ENCODE measurements at places on chromosomes 3 and 15.

DNA sequence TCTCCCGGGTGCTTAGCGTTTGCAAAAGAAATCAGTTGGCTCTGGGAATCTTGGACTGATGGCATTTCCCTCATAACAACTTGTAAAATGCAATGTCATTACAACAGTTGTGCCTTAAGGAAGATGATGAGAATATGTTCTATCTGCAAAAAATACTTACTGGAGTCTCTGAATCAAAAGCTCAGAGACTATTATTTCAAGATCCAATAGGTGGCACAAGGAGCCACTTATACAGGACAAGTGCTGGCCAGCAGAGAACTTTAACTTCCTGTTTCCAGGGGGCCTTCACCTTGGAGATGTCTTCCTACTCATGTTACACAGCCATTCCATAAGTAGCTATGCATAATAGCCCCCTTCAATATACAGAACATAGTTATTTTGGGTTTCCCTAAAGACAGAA, 8.9 kb upstream of the RPS27L start:
- no peaks in the 10 kb centered on the region for H3K27me3 ChIP-seq
- H3K36me3 ChIP-seq, result no peaks in the 10 kb centered on the region
- H3K4me1 ChIP-seq, result peaks cover 12% of the 10 kb centered on the region
- no peak overlapping the region for H3K27ac ChIP-seq
- peak; percentile 38 for DNase-seq

DNA sequence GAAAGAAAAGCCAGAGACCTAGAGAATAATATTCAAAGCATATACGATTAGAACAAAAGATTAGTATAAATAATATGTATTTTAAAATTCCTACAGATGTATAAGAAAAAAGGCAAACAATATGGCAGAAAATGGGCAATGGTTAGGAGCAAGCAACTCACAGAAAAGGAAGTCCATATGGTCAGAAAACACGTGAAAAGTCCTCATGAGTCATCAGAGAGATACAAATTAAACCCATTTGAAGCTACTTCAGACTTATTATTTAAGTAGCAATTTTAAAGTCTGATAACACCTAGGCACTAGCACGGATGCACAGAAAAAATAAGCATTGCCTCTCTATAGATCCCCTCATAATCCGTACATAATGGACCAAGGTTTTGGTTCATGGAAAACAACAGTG, 25.6 kb downstream of the SLC7A14 start:
- H3K4me3 ChIP-seq, result no peak overlapping the region
- H3K27me3 ChIP-seq, result no peaks in the 10 kb centered on the region
- no peak for DNase-seq
- peaks cover 8% of the 10 kb centered on the region for H3K4me1 ChIP-seq

- H3K4me3 ChIP-seq, result no peak overlapping the region
- H3K36me3 ChIP-seq, result no peaks in the 10 kb centered on the region
- DNase-seq, result no peak
These were observed 126.4 kb upstream of the SMAD3 start for GRCh38 chr15:66939016-66939415.

- peaks cover 27% of the 10 kb centered on the region for H3K4me1 ChIP-seq
- H3K36me3 ChIP-seq, result no peaks in the 10 kb centered on the region
- H3K27me3 ChIP-seq, result no peaks in the 10 kb centered on the region
These were observed at the start of gene AEN for GRCh38 chr15:88620995-88621772. Gene AEN, plus strand, starts transcription at chr15:88621340. Its CDS starts 4,870 bp downstream, at chr15:88626210.

DNA sequence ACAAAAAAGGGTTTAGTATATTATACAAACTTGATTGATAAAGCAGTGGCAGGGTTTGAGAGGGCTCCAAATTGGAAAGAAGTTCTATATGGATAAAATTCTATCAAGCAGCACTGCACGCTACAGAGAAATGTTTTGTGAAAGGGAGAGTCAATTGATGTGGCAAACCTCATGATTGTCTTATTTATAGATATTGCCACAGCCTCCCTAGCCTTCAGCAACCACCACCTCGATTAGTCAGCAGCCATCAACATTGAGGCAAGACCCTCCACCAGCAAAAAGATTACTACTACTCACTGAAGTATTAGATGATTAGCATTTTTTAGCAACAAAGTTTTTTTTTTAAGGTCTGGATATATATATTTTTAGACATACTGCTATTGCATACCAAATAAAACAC, 296.7 kb downstream of the CHST2 start:
- H3K27ac ChIP-seq, result no peak overlapping the region
- H3K4me1 ChIP-seq, result peaks cover 3% of the 10 kb centered on the region
- no peak for DNase-seq
- no peak overlapping the region for H3K4me3 ChIP-seq
- no peaks in the 10 kb centered on the region for H3K36me3 ChIP-seq
- no peaks in the 10 kb centered on the region for H3K27me3 ChIP-seq

DNA sequence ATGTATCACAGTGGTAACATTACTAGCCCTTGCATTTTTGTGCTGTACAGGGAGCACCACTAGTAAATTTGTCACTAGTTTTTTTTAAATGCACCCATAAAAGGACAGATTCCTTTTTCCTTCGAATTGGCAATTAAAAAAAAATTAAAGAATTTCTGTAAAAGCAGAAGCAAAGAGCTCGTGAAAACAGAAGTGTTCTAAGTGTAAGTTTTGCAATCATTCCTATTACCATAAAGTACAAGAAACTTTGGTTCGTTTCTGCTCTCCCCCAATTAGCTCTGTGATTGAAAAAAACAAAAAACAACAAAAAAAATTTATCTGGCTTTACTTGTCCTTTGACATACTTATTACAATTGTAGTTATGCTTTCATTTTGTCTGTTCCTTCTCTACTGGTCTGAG, 5.3 kb downstream of the SERP1 start:
- DNase-seq, result no peak
- no peak overlapping the region for H3K4me3 ChIP-seq
- H3K4me1 ChIP-seq, result peaks cover 22% of the 10 kb centered on the region
- H3K27ac ChIP-seq, result no peak overlapping the region
- H3K36me3 ChIP-seq, result peaks cover 31% of the 10 kb centered on the region

DNA sequence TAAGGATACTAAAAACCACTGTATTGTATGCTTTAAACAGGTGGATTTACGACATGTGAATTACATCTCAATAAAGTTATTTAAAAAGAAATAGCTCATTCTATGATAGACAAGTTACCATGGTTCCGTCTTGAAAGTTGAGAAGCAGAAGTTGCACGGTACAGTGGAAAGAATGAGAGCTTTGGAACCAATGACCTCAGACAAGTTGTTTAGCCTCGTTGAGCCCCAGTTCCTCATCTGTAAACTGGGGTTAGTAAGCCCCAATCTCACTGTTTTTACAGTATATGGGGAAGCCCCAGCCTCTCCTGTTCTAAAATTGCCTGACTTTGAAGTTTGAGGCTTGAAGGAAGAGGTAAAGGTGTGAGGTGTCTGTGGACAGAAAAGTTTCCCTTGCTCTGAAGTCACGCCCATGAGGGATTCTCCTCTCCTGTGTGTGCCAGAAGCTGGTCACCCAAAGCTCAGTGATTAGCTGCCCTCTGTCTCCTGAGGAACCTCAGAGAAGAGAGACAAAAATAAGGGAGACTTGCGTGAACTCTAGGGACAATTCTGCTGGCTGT, 10.0 kb downstream of the CRYGS start:
- peaks cover 8% of the 10 kb centered on the region for H3K4me1 ChIP-seq
- DNase-seq, result no peak
- H3K27ac ChIP-seq, result no peak overlapping the region

DNA sequence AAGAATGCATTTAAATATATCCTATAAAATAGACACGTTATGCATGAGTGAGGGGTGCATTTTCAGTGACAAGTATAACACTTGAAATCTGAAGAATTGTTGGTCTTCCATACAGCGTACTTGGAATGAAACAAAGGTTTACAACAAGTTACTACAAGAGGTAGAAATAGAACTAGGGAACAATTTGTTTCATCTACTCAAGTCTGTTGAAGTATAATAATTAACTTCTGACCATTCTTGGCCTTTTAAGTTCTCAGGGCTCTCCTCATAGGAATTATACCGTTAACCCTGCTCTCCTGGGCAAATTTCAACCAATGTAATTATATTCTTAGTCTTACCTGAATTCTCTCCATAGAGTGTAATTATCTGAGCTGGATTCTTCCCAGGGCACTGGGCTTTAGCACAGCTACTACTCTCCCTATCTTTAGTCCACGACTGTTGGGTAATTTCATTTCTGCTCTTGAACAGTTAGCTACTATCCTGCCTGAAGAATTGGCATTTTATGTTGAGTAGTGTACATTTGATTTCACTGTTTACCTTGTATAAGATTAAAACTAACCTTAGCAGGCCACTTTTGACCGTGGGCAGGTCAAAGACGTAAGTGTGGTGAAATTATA, 100.6 kb downstream of the UBE2E2 start:
- H3K36me3 ChIP-seq, result no peaks in the 10 kb centered on the region
- H3K4me1 ChIP-seq, result peaks cover 19% of the 10 kb centered on the region
- no peaks in the 10 kb centered on the region for H3K27me3 ChIP-seq
- no peak overlapping the region for H3K27ac ChIP-seq
- H3K4me3 ChIP-seq, result no peak overlapping the region
- no peak for DNase-seq

DNA sequence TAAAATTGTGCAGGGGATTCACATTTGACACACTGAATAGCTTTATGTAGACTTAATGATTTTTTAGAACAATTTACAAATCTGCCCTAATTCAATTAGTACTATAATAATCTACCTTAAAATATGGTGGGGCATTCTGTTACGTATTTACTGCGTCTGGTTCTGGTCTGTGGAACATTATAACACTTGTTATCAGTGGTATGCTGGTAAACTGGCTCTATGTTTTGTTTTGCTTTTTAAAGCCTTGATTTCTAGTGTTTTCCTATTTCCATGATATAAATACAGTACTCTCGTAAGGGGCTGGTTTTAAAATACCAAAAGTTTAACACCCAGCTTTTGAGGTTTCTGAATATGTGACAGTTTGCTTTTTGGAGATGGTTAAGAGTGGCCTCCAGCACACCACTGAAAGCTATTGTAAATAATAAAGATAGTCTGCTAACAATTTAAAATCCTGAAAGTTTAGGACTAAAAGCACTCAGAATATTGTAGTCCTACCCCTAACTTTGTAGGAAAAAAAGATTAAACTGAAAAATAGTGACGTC, 65.6 kb upstream of the CD47 start:
- no peak for DNase-seq
- no peak overlapping the region for H3K27ac ChIP-seq
- H3K4me3 ChIP-seq, result no peak overlapping the region
- no peaks in the 10 kb centered on the region for H3K36me3 ChIP-seq
- H3K27me3 ChIP-seq, result no peaks in the 10 kb centered on the region
- H3K4me1 ChIP-seq, result peaks cover 26% of the 10 kb centered on the region

GRCh38 chr3:58824285-58824684, 157.7 kb upstream of the FAM3D start:
- no peaks in the 10 kb centered on the region for H3K36me3 ChIP-seq
- no peaks in the 10 kb centered on the region for H3K27me3 ChIP-seq
- DNase-seq, result peak; percentile 80

DNA sequence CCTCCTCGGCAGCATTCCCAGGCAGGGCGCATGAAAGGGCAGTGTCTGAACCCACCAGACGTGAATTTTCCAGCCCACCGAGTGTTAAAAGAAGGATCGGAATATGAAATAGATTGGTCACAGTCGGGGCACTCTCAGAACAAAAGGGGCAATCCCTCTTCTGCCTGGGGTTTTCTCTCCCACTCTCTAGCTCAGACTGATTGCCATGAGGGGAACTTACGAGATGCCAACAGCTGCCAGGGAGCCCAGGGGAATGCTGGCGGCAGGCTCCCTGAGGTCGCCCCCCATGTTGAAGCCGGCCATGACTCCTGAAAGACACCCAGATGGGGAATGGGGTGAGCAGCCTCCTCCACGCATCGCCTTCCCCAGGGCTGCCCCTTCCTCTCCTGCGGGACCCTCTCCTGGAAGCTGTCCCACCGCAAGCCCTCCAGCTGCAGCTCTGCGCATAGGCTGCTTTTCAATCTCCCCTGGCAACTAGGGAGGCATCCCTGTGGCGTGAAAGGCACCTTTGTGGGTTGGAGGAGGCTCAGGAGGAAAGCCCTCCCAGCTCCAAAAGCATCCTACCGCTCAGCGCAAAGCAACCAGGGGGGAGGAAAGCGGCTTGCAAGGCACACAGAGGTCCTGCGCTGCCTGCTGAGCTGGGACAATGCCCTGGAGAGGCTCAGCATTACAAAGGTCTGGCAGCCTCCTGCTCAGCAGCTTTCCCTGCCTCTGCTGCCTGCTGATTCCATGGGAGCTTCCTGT, 64.8 kb upstream of the HEG1 start:
- H3K27ac ChIP-seq, result no peak overlapping the region
- no peaks in the 10 kb centered on the region for H3K27me3 ChIP-seq

- no peak overlapping the region for H3K27ac ChIP-seq
- H3K4me3 ChIP-seq, result no peak overlapping the region
- peaks cover 13% of the 10 kb centered on the region for H3K4me1 ChIP-seq
- H3K36me3 ChIP-seq, result no peaks in the 10 kb centered on the region
These were observed 22.5 kb upstream of the CLK3 start for GRCh38 chr15:74593122-74593521.

DNA sequence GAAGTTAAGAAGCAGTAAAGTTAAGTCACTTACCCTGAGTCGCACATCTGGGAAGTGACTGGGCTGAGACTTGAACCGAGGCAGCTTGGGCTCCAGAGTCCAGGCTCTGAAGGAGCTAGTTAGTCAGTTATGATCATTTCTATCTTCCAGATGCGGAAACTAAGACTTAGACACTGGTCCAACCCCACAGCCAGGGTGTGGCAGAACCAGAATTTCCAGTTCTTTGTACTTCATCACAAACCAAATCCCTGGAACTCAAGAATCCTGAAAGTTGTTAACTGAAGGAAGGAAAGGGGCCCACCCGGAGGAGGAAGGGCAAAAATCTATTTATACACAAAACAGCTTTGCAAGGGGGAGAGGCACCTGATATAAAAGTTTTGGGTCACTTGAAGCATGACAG, 389.9 kb downstream of the SHQ1 start:
- no peaks in the 10 kb centered on the region for H3K36me3 ChIP-seq
- DNase-seq, result no peak
- H3K27me3 ChIP-seq, result peaks cover 3% of the 10 kb centered on the region
- H3K27ac ChIP-seq, result no peak overlapping the region

DNA sequence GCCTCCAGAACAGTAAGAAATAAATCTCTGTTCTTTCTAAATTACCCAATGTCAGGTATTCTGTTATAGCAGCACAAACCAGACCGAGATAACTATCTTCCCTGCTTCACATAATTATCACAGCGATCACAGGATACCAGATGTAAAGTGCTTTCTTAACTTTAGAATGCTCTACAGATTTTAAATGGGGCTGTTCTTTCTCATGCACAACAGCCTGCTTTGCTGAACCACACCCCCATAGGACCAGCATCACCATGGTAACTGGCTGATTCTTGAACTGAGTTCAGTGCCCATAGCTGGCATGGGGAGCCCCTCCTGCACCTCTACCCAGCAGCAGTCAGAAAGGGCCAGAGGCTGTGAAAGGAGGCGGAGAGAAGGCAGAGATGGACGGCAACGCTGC, 7.8 kb downstream of the CD80 start:
- no peaks in the 10 kb centered on the region for H3K36me3 ChIP-seq
- no peak overlapping the region for H3K27ac ChIP-seq
- no peak overlapping the region for H3K4me3 ChIP-seq
- no peak for DNase-seq
- H3K4me1 ChIP-seq, result no peaks in the 10 kb centered on the region
